ENCODE measurements at places on chromosomes 3 and 15.

GRCh38 chr3:189664311-189664710 is 33.1 kb downstream of the TP63 start:
- DNase-seq, result no peak

DNA sequence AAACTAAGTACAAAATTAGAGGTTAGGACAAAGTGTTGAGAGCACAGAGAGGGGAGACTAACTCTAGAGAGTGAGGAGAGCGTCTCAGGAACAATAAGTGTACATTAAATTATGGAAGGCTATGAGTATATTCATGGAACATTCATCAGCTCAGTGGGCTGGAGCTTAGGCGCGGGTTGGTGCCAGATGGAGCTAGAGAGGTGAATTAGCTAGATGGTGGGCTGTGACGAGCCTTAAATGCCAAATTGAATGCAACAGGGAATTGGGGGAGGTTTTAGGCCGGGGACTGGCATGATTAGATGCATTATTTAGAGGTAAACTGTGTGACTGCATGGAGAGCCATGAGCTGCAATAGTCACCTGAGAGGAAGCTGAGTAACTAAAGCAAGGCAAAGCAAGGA is 97.1 kb downstream of the TMEM108 start:
- no peak for DNase-seq

DNA sequence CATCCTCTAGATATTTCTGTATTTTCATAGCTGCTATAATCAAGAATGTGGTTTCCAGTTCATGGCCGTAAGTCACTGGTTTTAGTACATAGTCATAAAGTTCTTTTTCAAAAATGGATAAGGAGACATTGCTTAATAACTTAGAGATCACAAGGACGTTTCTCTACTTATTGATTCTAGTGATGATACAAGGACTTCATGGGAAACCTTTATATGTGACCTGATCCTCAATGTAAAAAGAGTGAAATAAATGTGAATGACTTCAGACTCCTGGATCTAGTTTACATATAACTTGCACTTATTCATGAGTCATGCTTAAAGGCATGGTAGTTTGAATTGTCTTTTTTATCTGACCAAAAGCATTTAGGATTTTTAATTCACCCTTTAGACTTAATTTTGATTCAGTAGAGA is 35.2 kb downstream of the TSC22D2 start:
- no peak for DNase-seq

- DNase-seq, result no peak
These were observed 58.8 kb downstream of the TUBGCP4 start for GRCh38 chr15:43429687-43430086.

- DNase-seq, result no peak
These were observed 42.3 kb downstream of the NR1D2 start for GRCh38 chr3:23987356-23987755.

GRCh38 chr15:62748196-62748595 is 294.4 kb upstream of the TPM1 start:
- DNase-seq, result no peak

- no peak for DNase-seq
These were observed 14.0 kb upstream of the SSUH2 start for GRCh38 chr3:8658306-8659212.

GRCh38 chr3:156553705-156554356 is 1.1 kb downstream of the SSR3 start:
- DNase-seq, result no peak

- no peak for DNase-seq
These were observed 158.1 kb upstream of the CTDSPL start for GRCh38 chr3:37703626-37704025.

GRCh38 chr3:134965865-134966481 is 170.9 kb downstream of the EPHB1 start:
- no peak for DNase-seq

- DNase-seq, result no peak
These were observed 81.0 kb downstream of the PLXNA1 start for GRCh38 chr3:127063916-127064315.

DNA sequence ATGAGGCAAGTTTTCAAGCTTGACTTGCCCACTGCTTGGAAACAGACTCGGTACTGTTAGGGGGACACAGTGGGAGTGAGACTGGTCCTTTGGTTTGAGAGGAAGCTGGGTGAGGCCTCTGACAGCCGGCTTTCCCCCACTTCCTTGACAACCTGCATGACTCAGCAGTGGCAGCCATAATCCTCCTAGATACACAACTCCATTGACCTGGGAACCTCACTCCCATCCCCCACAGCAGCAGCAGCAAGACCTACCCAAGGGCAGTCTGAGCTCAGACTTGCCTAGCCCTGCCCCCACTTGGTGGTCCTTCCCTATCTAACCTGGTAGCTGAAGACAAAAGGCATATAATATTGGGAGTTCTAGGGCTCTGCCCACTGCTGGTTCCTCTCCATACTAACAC is 1043.5 kb upstream of the ALCAM start:
- no peak for DNase-seq

- DNase-seq, result no peak
These were observed 17.9 kb upstream of the CNOT10 start for GRCh38 chr3:32667072-32667582.

GRCh38 chr15:58459560-58459959 is 27.8 kb downstream of the LIPC start:
- no peak for DNase-seq

GRCh38 chr3:155411500-155412223 is 118.2 kb upstream of the STRIT1 start:
- no peak for DNase-seq

DNA sequence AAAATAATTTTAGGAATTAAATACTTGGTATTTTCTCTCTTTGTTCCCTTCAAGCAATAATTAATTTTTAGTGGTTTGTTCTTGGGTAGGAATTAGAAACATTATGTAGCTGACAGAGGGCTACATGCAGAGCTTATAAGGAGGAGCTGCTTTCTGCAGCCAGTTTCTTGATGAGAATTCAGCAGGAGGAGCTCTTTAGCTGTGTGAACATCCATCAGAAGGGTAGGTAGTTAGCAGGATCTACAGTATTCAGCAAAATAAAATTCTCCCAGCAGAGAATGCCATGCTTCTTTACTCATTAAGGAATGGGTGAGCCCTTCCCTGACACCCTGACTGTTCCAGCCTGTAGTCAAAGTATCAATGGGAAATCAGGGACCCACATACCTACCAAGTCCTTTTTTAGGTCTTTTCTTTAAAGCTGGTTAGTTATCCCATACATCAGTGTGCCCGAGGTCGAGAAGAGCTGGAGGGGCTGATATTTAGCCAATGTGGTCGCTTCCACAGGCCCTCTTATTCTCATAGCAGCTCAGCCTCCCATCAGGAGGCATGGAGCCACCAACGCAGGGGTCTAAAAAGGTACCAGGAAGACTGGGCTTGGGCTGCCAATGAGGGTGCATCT is 54.0 kb downstream of the KCNAB1 start:
- no peak for DNase-seq

DNA sequence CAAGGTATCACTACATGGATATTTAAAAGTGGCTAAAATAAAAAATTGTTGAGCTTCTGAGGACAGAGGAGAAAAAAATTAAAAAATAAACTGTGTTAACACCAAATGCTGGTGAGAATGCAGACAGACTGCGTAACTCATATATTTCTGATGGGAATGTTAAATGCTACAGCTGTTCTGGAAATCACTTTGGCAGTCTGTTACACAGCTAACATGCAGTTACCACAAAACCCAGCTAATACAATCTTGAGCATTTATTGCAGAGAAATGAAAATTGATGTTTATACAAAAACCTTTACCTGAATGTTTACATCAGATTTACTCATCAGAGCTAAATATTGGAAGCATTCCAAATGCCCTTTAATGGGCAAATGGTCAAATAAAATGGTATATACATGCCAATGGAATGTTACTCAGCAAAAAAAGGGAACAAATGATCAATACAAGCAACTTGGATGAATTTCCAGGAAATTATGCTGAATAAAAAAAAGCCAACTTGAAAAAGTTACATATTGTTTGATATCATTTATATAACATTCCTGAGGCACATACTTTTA is 24.6 kb downstream of the MNS1 start:
- no peak for DNase-seq

GRCh38 chr3:30319713-30320112 is 286.7 kb upstream of the TGFBR2 start:
- DNase-seq, result peak; percentile 8

DNA sequence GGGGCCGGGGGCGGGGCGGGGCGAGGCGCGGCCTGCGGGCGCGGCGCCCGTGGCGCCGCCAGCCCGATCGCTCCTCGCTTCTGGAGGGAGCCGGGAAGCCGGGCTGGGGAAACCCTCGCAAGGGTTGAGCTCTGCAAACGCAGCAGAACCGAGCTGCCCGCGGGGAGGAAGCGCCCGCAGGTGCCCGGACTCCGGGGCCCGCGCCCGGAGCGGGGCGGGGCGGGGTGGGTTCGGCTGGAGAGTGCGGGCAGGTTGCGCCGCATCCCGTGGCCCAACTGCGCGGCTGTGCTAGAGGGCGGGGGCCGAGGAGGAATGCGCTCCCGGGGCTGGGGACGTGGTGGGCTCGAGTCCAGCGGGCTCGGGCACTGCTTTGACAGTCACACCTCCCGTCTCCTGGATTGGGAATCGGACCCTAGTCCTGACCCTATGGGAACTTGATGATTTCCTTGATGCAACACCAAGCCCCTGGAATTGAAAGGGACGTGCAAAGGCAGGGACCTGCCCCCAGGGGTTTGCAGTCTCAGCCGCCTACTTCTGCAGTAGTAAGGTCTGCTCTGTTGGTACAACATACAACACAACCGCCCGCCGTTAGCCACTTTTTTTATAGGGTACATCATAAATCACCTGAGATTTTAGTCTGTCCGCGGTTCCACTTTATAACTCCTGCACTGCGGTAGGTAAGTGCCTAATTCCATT is 34.3 kb downstream of the ZBTB38 start:
- peak; percentile 9 for DNase-seq

DNA sequence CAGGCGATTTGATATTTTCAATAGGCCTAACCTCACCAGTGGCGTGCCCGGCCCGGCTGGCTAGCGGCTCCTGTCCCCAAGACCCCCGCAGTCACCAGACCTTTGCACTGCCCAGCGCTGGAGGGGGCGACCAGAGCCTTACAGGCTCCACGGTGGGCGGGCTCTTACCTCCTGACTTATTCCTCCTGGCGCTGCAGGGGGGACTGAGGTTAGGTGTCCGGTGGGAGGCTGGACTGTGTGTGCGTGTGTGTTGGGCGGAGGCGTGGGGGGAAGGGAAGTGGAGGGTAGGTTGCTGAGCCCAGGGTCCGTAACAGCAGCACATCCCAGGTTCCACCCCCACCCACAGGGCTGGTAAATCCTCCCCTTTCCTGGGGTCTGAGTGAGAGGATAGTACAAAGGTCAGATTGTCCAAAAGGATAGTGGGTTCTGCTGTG is 27.5 kb upstream of the THRB start:
- DNase-seq, result no peak

GRCh38 chr3:192850451-192850981 is 67.1 kb downstream of the MB21D2 start:
- no peak for DNase-seq

DNA sequence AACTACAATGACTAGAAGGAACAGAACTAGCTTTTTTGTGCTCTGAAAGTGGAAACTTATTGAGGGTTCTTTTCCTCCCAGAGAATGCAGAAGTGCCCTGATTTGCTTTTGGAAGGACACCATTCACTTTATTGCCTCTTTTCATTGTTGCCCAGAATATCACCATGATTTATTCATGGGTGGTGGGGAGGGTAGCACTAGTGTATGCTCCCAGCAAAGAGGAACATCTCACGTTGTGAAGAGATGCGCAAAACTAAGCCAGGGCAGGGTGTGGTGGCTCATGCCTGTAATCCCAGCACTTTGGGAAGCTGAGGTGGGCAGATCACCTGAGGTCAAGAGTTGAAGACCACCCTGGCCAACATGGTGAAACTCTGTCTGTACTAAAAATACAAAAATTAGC is 31.4 kb downstream of the FLNB start:
- DNase-seq, result no peak

DNA sequence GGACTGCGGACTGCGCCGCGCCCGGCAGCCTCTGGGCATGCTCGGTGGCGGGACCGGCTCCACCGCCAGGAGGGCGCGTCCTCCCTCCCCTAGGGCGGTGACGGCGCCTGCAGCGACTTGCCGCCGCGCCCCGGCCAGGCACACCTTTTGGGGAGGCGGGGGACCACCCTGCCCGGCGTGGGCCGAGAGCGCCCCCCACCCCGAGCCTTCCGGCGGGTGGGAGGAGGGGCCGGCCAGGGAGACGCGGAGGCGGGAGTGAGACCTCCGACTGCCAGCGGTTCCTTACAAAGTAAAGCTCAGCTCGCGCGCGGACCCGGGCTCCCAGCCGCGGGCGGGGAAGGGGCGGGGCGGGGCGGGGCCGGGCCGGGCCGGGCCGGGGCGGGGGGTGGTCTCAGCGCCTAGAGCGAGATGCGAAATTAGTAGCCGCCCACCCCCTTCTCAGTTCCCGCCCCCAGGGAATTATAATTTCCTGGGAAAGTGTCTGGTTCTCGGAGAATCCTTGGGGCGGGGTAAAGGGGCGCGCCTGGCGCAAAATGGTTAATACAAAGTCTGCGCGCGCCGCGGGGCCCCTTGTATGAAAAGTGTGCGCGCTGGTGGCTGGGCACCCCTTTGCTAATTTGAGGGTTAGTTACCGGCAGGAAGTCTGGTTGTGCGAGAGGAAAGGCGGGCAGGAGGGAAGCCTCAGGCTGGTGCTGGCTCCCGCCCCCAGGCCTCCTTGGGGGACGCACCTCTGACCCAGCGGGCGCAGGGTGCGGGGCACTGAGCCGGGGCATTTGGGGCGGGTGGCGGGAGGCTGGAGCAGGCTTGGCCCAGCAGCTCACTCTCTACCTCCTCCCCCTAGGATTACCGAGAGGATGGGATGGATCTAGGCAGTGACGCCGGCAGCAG is 224.8 kb upstream of the IL12A start:
- DNase-seq, result no peak

GRCh38 chr3:180433152-180433551 is 168.8 kb upstream of the TTC14 start:
- no peak for DNase-seq

DNA sequence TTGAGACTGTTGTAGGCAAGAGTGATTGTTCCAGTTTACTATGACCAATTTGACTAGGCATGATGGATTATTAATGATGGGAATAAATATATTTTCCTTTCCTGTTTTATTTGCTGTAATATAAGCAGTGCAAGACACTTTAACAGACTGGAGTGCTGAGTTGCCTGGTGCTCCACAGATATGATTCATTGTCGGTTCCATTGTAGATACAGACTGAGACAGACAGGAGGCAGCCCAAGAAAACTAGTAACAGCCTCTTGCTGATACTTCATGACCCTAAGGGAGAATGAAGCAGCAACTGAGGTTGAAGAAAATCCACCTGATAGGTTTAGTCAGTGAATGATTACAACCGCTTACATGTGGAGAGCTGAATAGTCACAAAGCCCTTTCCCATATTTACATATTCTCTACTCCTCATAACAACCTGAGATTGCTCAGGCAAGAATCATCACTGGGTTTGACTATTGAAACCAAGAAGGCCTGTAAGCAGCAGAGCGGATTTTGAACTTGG is 235.1 kb upstream of the TPRG1 start:
- DNase-seq, result no peak

GRCh38 chr15:58515807-58516206 is 84.0 kb downstream of the LIPC start:
- no peak for DNase-seq

DNA sequence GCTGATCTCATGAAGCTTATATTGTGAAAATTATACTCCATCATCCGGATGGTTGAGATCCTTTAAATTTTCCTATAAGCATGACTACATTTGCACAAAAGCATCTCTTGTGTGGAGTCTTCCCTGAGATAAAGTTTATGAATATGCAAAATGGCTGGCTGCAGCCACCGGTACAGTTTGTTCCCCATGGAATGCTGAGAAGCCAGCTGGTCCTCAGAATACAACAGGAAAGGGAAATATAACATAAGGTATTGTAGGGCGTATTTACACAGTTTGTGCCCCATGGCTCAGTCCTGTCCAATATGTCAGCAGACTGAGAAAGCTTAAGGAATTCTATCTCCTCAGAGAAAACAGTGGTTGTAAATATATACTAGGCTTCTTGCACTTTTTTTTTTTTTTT is 468.6 kb downstream of the CNTN6 start:
- DNase-seq, result no peak
